ENCODE measurements at places on chromosomes 16 and 17.

- DNase-seq: peak; percentile 98
Observed at GRCh38 chr16:27245276-27246172, 23.0 kb downstream of the NSMCE1 start.

DNA sequence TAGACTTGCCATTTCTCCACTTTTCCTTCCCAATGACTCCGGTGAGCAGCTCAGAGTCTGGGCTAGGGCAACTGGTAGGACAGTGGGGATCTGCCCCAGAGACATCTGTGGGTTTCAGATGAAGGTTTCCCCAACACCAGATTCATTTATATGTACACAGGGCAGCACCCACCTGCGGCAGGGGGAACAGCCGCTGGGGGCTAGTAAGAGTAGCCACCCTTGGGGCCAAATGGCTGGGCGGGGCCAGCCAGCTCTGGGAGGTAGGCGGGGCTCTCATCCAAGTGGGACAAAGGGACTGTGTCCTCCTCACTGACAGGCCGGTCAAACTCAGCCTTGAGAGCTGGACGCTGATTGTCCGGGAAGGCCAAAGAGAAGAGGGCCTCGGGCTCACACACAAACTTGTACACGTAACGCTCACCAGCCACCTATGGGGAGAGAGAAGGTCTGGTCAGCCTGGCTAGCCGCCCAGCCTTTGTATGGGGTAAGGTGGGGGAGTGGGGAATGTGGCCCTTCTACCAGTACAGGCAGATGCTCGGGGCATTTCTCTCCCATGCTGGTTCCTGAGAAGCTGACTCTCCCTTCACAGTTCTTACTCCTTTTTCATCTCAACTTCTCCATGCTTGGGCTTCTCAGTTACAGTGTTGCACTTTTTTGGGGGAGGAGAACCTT is 17.7 kb downstream of the ETV4 start:
- DNase-seq: peak; percentile 44

DNA sequence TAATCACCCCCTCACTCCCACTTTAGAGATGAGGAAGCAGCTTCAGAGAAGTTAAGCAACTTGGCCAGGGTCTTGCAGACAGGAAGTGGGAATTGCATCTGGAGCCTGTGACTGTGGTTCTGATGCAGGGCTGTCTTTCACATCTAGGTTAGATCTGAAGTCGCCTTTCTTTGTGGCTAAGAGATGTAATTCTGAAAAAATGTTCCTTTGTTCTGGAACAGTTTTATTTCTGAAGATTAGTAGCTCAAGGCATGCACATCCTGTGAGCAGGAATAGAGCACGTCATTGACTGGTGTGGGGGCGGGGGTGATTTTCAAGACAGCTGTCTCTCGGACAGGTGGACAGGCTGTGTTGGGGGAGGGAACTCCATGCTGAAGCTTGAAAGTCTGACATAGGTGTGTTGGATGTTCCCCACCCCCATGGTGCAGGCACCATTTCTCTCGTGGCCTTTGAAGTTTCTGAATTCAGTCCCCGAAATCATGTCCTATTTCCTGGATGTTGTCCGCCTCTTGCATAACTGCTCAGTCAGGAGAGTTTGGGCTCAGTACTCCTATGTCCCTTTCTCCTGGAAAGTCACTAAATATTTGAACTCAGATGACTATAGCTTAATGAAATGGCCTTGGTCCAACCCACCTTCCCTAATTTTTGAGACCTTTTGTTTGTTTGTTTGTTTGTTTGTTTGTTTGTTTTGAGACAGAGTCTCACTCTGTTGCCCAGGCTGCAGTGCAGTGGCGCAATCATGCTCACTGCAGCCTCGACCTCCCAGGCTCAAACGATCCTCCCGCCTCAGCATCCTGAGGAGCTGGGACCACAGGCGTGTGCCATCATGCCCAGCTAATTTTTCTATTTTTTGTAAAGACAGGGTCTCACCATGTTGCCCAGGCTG is 21.0 kb upstream of the HERPUD1 start:
- peak; percentile 79 for DNase-seq

DNA sequence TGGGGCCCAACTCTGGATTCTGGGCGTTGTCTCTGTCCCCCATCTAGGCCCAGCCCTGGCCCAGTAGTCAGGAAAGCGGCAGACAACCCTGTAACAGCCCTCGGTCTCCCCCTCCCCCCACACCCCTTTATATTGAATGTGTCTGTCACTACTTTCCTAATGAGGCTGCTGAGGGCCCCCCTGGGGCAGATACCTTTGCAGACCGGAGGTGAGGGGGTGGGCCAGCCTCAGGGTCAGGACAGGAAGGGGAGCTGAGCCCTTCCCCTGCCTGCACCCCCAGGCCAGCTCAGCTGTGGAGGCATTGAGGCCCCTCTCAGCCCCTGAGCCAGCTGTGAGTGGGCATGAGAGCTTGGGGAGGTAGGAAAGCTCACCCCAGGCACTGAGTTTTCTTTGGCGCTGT is 17.1 kb downstream of the RAI1 start:
- DNase-seq: no peak

DNA sequence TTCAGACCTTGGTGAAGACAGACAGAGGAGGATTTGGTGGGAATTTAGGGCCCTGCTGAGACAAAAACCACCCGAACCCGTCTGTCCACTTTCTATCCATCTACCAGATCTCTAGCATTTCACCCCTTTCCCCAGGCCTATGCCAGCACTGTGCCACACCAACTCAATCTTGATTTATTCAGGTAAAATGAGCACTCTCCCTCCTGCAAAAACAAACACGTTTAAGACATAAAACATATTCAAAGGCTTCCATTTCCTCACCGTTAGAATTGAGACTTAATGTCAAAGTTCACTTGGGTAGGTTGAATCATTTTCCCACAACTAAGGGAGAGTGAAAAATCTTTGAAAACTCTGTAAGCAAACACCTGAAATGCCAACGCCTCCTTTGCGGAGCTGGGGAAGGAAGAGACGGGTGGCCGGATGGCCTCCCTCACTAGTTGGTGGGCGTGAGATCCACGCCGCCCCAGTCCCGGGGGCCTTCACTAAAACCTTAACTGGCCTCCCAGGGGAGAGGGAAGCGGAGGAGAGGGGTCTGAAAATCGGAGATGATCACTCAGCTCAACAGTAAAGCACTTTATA is 862 bp downstream of the DCAKD start:
- no peak for DNase-seq

- DNase-seq: no peak
Observed at GRCh38 chr17:5624211-5624610, 39.9 kb upstream of the NLRP1 start.

DNA sequence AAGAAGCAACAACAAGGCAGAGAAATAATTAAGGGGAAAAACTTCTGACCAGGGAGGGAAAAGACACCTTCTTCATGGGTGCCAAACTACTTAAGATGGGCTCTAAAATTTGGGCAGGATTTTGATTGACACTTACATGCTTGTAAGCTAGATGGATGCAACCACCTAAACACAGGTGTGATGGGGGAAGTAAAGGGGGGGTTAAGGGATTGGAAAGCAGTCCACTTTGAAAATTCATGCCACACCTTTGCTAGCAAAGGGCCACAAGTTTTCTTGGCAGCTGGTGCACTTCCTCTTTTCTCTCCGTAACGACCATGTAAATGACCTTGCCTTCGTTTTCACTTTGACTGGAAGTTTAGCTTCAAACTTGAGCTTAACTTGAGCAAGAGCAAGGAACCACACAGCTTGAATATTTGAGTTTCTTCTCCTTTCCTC is 14.3 kb upstream of the PRKAR1A start:
- DNase-seq: peak; percentile 79

DNA sequence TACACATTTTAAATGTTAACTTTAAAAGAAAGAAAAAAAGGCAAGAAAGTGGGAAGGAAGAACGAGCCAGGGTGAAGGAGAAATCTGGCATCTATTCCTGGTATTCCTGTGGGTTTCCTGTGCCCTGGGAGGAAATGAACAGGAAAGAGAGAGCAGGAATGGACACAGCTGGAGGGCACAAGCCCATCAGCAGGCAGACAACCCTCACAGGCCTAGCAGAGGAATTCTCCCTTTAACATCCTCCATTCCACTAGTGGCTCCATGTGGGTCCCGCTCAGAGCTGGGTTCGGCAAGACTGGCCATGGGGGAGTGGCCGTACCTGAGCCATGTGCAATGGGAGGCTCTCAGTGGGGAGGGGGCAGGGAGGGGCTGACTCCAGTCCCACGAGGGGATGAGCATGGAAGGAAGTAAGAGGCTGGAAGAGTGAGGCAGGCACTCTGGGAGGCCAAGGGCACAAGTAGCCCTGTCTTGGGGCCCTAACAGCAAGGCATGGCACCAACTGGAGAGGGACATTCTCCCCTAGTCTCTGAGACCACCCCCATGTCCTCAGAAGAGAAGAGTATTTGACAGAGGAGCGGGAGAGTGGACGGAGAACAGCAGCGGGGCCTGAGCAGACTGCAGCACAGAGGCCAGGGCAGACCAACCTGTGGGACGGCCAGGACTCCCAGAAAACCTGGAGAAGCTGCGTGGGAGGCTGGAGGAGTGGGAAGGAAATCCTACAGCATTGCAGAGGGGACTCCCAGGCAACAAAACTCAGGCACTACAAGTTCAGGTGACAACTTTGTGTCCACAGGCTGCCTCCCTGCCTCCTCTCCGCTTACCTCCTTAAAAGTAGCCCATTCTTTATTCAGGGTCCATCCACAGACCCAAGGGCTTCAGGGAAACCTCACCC is 30.2 kb downstream of the TK2 start:
- DNase-seq: no peak

GRCh38 chr17:82823004-82823403 is 16.8 kb downstream of the ZNF750 start:
- DNase-seq: no peak

GRCh38 chr17:50145532-50146229 is 4.8 kb downstream of the PPP1R9B start:
- peak; percentile 11 for DNase-seq

DNA sequence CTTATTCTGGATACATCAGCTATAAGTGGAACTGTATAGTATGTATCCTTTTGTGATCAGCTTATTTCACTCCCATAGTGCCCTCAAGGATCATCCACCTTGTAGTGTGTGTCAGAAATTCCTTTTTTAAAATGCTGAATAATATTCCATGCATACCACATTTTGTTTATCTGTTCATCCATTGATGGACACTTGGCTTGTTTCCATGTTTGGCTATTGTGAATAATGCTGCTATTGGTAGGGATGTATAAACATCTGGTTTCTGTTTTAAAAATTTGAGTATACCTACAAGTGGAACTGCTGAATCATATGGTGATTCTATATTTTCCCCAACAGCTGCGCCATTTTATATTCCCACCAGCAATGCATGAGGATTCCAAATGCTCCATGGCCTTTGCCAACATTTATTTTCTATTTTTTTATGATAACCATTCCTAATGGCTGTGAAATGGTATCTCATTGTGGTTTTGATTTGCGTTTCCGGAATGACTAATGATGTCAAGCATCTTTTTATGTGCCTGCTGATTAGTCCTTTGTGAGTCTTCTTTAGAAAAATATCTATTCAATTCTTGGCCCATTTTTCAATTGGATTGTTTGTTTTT is 11.6 kb downstream of the RCVRN start:
- no peak for DNase-seq

DNA sequence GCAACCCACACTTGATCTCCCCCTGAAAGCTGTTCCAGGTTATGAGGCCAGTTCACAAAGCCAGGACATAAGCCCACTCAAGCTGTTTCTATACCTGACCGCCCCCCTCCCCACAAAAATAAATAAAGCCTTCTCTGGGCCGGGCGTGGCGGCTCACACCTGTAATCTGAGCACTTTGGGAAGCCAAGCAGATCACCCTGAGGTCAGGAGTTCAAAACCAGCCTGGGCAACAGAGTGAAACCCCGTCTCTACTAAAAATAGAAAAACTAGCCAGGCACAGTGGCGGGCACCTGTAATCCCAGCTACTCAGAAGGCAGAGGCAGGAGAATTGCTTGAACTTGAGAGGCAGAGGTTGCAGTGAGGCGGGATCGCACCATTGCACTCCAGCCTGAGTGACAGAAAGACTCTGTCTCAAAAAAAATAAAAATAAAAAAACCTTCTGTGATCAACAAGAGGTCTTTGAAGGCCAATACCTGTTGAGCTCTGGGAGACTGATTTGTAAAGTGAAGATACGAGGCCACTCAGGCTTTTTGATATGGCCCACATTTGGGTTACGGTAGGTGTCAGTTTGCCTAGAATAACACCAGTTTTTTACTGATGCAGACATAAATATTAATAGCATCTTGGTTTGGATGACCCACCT is 2.2 kb downstream of the KDM8 start:
- DNase-seq: no peak

DNA sequence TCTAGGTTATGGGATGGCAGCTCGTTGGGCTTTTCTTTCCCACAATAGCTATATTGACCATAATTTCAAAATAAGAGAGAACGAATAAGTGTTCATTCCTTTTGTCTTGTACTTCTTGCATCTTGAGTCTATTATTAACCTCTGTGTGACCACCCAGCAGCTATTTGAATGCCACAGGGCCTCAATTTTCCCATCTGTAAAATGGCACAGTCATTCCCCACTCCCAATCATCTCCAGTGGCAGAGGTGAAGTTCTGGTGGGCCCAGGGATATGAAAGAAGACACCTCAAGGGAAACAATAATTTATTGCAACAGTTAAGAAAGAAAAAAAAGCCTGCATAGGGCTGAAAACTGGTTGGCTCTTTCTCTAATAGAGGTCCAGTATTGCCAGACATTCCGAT is 28.6 kb upstream of the NKD1 start:
- no peak for DNase-seq

- no peak for DNase-seq
Observed at GRCh38 chr16:58582971-58583765, 46.5 kb downstream of the CNOT1 start.

DNA sequence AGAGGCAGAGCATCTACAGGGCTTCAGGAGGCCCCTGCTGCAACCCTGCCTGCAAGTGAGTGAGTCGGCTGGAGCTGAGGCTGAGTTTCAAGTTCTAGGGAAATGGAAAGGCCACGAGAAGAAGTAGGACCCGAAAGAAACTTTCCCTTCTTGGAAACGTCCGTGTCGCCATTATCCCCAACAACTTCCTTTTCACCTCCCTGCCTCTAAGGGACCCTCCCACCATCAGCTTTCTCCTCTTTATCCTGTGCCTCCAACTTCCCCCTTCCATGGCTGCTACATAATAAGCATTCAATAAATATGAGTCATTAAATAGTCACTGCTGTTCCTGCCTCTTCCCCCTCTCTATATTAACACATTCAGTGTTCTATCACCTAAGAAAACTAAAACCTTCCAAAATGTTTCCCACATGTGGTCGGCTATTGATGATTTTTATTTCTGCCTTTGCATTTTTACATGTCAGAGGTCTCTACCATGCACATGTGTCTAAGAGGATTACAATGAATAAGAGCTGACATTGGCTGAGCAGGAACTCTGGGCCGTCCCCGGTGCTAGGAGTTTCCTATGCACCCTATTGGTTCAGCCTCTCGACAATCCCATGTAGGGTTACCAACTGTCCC is 115.9 kb upstream of the TNRC6C start:
- DNase-seq: no peak
